Activated effector memory CD4-positive, alpha-beta T cell treated with Interleukin-2 at 50 U/mL for 16 hours (primary cell): ENCODE measurements at places on chromosomes 4 and X.

DNA sequence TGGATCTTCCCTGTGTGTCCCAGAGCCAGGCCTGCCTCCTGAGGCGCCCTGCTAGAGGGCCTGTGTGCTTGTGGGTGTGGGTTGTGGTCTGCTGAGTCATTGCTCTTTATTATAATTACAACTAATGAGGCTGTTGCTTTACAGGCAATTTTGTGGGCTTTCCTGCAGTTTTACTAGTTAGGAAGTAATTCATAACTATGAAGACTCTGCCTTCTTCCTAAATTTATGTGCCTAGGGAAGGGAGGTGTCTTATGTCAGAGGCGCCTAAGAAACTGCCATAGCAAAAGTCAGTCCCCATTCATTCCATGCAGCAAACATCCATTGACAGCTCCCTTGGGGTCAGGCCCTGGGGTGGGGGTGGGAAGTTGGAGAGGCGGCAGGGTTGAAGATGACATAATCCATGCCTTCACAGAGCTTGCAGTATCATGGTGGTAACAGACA is 359.2 kb downstream of the IDS start:
- no peak for DNase-seq

DNA sequence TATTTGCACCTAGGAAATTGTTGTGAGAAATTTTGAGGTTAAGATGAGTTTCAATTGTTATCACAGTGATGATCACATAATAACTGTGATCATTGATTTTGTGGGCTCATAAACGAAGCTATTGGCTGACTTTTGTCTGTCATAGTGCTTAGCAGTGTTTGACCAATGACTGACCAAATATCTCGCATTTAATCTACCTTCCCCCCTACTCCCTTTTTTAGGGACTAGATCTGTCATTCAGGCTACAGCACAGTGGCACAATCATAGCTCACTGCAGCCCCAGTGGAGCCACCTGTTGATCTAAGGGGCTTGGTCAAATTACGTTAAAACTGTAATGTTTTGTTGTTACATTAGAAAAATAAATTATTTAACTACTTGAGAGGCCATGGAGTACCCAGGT is 1.5 kb downstream of the FUNDC2 start:
- no peak for DNase-seq

DNA sequence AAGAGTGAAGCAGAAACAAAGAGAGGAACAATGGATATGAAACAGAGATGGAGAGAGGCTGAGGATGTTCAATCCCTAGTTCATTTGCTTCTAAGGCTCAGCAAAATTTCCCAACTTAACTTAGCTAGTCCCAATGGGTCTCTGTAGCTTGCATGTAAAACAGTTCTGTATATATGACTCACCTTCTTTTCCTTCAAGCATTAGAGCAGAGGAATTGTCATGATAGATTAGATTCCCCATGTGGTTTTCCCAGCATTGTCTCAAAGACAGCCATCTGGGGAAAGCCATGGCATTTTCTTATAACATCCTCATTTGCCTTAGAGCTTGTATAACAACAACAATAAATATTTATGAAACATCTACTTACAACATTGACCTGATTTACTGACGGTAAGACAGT is 93.9 kb upstream of the GATB start:
- DNase-seq: no peak

GRCh38 chr4:162791226-162791625 is 375.5 kb downstream of the NAF1 start:
- no peak for DNase-seq

GRCh38 chr4:186078981-186079638 is 10.2 kb downstream of the TLR3 start:
- no peak for DNase-seq
